Substantia nigra (tissue), 51 donors: ENCODE measurements at places on chromosomes 16 and 17.

DNA sequence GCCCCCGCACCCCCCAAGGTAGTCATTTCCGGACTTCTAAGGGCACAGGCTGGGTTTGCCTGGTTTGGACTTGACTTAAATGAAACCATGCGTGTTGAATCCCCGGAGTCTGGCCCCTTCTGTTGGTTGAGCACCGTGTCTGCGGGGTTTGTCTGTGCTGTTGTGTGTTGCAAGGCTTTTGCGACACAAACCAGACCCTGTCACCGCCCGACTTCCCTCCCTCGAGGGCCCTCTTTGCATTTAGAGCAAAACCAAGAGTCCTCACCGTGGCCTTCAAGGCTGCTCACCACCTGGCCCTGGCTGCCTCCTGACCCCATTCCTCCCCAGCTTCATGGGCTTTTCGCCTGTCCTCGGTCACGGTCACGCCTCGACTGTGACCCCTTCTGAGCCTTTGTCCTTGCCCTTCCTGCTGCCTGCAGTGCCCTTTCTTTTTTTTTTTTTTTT is 7.4 kb downstream of the CRISPLD2 start:
- DNase-seq = no peak

GRCh38 chr16:88610909-88611812 is 27.2 kb upstream of the IL17C start:
- DNase-seq = no peak

DNA sequence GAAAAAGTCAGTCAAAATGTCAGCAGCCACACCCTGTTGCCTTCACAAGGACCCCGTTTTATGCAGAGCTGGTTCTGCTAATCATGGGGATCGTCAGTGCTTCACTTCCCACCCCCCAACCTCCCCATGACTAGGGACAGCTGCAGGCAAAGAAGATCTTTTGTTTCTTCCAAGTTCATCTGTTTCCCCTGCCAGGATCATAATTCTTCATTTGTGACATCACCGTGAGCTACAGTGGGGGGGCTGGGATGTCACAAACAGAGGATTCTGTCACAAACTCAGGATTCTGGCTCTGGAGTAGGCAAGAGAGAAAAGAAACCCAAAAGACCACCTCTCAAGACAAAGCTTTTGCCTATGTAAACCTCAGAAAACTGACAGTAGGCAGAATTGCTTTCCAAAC is 24.7 kb downstream of the DNAJC7 start:
- DNase-seq = peak; percentile 57

GRCh38 chr16:17269439-17269838 is 201.3 kb downstream of the XYLT1 start:
- no peak for DNase-seq

GRCh38 chr16:68339214-68339613 is 28.4 kb downstream of the PRMT7 start:
- no peak for DNase-seq

GRCh38 chr16:25108054-25108453 is 3.5 kb upstream of the LCMT1 start:
- no peak for DNase-seq

GRCh38 chr16:50428116-50428515 is 59.3 kb upstream of the BRD7 start:
- no peak for DNase-seq

GRCh38 chr17:4345581-4346252 is 20.8 kb downstream of the UBE2G1 start:
- DNase-seq = no peak

DNA sequence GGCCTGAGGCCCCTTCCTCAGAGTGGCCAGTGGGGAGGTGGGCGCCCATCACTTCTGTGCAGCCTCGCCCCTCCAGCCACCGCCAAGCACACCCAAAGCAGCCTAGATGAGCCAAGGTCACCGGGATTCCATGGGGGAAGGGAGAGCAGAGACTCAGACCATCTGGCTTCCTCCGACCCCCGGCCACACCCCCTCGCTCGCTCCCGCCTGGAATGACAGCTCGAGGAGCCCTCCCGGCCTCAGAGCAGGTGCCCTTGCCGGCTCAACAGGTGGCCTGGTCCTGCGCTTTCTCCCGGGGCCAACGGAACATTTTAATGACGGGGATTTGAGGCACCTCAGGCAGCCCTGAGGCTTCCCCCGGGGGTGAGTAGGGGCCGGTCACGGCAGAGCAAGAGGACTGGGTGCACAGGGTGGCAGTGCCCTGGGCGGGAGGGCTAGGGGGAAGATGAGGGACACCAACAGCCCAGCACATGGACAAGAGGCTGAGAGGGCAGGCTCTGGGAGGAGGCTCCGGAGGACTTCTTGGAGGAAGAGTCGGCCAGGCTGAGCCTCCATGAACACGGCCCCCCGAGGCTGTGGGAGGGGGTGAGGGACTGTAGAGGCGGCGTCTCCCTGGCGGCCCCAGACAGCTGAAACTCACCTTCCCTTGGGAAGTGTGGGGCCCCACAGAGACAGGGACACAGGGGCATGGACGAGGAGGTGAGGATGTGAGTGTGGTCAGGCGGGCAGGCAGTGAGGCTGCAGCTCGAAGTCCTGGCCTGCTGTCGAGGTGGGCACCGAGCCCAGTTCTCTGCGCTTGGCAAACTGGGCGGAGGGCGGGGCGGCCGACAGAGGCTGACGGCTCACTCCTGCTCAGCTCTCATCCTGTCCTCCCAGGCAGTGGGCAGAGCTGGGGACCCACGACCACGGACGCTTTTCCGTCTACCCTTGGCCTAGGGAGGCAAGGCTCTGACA is 12.5 kb upstream of the C1QTNF8 start:
- peak; percentile 74 for DNase-seq

- DNase-seq = no peak
These were observed 30.0 kb upstream of the SLC5A10 start for GRCh38 chr17:18921912-18922451.

GRCh38 chr17:44402564-44403172 is 13.2 kb upstream of the ITGA2B start:
- no peak for DNase-seq

DNA sequence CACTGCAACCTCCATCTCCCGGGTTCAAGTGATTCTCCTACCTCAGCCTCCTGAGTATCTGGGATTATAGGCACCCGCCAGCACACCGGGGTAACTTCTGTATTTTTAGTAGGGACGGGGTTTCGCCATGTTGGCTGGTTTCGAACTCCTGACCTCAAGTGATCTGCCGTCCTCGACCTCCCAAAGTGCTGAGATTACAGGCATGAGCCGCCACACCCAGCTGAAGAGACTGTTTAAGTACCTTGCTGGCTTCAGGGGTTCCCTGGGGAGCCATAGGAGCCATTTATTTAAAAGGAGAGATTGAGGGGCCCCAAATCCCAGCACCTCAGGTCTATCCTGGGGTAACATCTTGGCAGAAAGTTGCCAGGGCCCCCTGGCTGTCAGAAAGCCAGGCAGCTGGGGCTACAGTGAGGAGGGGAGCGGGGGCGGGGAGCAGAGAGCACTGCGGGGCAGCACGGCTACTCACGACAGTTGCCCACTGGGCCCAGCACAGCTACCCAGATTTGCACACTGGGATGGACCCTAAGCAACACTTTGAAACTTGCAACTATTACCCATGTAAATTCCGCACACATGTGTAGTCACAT is 1.6 kb downstream of the SNAI3 start:
- DNase-seq = no peak
